ENCODE measurements at places on chromosomes 2 and 18.

DNA sequence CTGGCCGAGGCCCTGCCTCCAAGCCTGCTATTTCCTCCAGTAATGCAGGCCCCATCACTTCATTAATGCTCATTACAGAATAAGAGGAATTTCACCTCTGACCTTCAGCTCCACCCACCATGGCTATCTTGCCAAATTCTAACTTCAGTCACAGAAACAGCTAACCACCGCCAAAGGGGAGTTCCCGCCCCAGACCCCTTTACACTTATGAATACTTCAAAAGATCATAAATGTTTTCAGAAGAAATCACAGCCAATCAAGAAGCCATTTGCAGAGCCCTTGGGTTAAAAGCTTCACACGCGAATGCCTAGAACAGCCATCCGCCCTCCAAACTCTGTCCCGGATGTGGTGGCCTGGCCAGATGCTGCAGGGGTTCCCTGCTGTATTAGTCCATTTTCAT, 73.8 kb upstream of the TWIST2 start:
- no peak for DNase-seq

DNA sequence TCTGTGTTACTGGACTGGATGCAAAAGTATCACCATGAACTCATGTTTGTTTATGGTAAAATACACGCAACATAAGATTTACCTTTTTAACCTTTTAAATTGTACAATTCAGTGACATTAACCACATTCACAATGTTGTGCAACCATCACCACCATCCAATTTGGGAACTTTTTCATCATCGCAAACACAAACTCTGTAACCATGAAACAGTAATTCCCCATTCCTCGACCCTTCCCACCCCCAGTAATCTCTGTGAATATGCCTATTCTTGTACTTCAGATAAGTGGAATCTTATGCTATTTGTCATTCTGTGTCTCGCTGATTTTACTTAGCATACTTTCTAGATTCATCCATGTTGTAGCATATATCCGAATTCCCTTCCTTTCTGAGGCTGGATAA, 31.1 kb upstream of the EPAS1 start:
- no peak for DNase-seq

DNA sequence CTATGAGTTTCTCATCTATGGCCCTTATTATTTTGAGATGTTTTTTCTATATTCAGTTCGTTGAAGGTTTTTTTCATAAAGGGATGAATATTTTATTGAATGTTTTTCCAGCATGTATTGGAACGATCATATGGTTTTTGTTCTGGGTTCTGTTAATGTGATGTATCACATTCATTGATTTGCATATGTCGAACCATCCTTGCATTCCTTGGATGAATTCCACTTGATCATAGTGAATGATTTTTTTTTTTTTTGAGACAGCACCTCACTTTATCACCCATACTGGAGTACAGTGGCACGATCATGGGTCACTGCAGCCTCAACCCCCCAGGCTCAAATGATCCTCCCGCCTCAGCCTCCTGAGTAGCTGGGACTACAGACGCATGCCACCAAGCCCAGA, 5.5 kb upstream of the NEMP2 start:
- DNase-seq, result no peak

DNA sequence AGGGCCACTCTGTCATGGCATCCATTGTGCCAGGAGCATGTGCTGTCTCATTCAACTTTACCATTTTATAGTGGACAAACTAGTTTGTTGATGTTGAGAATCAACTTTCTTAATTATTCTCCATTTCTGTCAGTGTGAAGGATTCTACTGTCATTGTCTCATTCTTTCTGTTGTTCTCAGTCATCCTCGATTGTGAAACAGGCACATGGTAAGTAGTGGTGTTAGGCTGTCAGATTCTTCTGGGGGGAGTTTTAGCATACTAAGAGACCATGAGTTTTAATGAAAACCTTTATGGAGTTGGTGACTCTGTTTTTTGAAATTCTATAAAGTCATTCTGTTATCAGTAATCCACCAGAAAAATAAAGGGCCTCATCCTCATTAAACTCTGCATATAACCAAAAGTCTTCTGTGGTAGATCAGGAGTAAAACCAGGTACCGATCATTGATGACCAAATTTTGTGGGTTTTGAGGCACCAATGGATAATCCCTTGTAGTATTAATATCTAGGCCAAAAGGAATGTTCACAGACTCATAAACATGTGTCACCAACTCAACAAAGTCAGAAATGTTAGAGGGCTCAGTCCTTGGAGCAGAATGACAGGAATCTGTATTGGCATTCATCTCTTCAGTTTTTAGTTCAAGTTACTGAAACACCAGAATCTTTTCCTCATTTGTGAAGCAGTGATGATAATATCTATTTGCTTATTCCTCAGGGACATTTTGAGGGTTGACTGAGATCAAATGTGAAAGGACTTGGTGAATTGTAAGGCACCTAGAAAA, 73.2 kb downstream of the CERS6 start:
- no peak for DNase-seq

GRCh38 chr2:109436610-109437225, 177.0 kb downstream of the SEPTIN10 start:
- no peak for DNase-seq

GRCh38 chr2:199850218-199850717, 724 bp downstream of the FTCDNL1 start:
- no peak for DNase-seq

- DNase-seq, result no peak
Measured at GRCh38 chr2:6423944-6424343, 441.8 kb downstream of the CMPK2 start.

DNA sequence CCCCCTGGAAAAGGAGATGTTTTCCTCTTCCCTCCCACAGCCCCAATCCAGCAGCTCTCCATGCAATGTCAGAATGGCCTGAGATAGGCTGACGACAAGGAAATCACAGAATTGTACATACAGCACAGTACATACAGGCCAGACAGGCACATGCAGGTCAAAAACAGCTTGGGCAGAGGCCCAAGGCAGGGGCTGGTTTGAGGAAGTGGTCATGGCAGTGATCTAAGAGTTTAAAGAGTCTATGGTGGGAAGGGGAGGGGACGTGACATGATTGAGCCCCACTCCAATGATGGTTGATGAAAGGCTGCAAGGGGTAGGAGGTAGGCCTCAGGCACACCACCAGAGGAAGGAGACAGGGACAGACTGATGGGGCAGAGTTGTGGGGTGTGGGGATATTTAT, 4.3 kb downstream of the DCTN1 start:
- DNase-seq, result no peak

DNA sequence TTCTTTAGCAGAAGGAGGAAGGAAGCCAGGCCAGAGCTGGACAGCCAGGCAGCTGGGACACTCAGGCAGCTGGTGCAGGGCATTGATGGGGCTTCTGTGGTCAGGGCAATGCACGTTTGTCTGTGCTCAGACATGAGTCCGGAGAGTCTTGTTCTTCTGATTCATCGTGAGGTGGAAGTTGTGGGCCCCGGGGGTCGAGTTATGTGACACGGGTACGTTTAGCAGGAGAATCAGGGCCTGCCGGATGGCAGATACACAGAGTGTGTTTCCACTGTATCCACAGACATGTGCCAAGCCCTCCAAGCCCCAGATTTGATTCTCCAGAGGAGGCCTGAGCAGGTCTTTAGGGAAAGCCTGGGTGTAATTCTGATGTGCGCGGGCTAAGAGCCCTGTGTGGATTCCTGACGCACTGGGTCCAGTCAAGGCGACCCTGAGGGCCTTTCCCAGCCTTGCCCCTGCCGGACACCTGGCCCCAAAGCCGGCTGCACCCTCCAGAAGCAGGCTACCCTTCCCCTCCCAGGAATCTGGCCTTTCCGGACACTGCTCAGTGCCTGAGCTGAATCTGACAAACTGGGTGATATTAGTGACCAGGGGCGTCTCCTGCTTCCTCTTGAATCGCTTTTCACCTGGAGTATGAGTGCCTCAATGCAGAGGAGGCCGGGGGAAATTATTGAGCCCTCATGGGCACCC, 10.1 kb downstream of the ARHGEF4 start:
- no peak for DNase-seq

DNA sequence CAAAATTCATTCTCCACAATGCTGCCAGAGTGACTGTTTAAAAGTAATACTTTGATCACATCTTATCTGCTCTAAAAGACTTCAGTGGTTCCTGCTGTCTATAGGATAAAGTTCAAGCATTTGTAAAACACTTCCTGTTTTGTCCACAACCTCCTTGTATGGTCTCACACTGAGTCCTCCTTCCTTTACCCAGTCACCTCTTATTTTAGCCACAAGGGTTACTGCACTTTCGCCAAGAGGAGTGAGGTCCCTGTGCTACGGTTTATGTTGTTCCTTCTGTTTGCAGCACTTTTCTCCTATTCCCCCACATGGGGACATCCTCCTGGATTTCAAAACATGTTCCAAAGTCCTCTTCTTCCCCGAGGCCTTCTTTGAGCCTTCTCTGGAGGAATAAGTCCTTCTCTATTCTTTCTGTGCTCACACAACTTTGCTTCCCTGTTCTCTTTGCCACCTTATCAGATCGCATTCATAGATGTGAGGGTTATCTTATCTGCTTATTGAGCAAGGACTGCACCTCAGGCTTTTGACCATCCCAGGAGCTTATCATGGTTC, 112.2 kb upstream of the NABP1 start:
- DNase-seq, result no peak
